ACHN (cell line): ENCODE measurements at places on chromosomes 5 and 9.

DNA sequence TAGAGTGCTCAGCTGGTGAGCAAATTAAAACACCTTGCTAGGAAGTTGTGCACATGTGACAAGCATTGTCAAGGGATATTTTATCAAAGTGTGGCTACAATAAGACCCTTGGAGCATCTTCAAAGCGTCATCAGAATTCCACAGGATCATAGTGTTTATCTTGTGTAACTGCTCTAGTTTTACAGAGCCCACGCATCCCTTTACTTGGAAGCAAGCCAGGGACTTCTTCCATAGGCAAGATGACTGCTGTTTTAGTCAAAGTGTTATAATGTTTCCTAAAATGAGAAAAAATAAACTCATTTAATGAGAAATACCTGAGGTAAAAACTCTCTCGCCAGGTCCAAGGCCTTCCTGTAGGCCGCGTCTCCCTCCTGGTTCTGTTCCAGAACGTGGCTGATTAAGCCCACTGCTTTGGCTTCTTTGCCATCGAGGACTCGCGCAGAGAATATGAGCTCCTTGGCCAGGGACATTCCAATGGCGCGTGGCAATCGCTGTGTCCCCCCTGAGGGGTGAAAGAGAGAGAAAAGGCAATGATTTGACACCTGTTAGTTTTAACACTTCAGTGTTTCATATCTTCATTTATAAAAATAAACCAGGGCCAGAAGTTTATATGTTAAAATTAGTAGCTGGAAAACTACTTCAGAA, 141.1 kb downstream of the AUH start:
- DNase-seq = no peak

DNA sequence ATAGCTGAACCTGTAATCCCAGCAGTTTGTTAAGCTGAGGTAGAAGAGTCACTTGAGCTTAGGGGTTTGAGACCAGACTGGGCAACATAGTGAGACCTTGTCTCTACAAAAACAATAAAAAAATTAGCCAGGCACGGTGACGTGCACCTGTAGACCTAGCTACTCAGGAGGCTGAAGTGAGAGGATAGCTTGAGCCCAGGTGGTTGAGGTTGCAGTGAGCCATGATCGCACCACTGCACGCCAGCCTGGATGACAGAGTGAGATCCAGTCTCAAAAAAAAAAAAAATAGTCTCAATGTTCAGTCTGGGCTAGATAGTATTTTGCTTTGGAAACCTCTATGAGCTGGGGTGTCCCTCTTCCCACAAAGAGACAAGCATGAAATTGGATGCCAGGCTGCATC, 51.9 kb upstream of the IQGAP2 start:
- DNase-seq = no peak

GRCh38 chr9:86774116-86774515, 173.2 kb downstream of the GAS1 start:
- DNase-seq = no peak

GRCh38 chr9:7105095-7105494, 347.3 kb downstream of the KDM4C start:
- DNase-seq = no peak

DNA sequence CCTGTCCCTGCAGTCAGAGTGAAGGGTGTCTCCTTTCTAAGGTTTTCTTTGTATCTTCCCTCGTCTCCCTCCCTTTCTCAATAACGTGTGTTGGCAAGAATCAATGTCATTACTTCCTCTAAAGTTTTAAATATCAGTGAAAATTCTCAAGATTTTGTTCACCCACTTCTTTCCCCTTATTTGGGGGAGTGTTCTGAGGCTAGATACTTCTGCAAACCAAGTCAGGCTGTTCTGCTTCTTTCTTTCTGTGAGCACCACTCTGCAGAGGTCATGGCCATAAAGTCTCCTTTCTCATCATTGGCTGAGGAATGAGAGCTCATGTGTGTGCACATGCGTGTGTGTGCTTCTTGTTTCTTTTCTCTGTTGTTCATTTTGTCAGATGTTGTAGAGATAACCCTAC, 26.6 kb upstream of the SPATA31C2 start:
- no peak for DNase-seq

DNA sequence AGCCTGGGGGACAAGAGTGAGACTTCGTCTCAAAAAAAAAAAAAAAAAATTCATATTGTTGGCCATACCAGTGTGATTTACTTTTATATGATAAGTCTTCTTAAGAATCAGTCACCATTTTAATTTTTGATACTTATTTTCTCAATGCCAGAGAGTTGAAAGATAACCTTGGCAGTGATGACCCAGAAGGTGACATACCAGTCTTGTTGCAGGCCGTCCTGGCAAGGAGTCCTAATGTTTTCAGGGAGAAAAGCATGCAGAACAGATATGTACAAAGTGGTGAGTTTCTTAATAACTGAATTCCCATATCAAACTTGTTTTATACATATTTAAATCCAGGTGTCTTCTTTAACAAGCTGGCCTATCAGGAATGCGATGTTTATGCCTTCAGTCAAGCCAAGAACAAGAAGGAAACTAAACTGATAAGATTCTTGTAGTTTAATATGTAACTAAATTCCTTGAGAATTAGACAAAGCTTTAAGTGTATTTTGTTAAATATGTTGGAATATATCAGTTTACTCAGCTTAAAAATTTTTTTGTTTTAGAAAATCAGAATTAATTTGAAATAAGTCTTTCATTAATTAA, 81.5 kb downstream of the NIPBL start:
- DNase-seq = peak; percentile 11

GRCh38 chr5:174235221-174236011, 189.9 kb downstream of the NSG2 start:
- no peak for DNase-seq

- DNase-seq = no peak
Observed at GRCh38 chr9:136494012-136494411, 11.2 kb upstream of the SEC16A start.

DNA sequence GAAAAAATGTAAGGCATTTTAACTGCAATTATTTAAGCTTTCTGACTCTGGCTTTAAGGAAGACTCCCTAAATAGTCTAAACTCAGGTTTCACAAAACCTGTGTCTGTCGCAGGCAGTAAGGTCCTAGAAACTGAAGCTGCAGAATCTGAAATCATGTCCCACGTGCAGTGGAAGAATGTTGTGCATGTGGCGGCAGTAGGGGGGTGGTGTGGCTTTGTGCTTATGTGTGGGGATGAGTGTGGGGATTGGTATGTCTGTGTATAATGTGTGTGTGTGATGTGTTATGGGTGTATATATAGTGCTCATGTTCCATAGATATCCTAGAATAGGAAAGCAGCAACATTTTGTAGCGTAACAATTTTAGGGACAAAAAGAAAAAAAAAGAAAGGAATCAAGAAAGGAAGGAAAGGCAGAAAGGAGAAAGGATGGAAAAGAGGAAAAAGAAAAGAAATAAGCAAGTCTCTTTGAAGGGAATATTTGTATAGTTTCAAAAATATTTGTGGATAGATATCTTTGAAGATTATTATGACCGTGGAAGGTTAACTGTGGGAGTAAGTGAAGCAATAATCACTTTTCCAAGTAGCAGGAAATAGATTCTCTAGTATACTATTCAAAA, 6.6 kb downstream of the ANKDD1B start:
- DNase-seq = no peak

DNA sequence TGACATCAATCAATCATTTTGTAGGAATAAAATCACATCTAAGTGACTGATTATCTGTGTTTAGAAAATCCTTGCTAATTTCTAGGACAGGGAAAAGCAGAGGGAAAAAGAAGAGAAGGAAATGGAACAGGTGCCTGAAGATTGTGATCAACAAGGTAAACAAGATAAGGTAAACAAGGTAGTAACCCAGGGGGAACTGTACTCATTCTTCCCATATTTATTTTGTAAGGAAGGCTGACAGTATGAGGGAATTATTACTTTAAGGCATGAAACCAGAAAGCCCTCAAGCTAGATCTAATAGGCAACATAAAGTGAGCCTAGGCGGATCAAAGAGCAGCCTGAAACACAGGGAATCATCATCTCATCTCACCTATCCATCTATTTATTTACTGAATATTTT, 231.1 kb downstream of the MLLT3 start:
- no peak for DNase-seq

DNA sequence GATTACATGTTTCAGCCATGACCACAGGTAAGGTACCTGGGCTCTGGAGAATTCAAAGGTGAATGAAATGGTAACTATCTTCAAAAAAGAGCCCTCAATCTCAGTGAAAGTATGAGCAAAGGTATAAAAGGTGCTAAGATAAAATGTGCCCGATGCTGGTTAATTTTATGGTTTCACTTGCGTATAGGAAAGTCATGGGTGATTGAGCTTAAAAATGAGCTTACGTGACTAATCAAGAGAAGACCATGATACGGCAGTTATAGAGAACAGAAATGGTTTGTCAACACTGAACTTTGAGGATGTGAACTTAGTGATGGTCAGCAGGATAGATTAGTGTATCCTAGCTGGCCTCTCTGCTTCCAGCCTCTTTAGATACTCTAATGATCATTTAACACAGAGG, 320.1 kb downstream of the DEPDC1B start:
- no peak for DNase-seq

- peak; percentile 72 for DNase-seq
Observed at GRCh38 chr9:127451858-127452656, 747 bp downstream of the LRSAM1 start.

DNA sequence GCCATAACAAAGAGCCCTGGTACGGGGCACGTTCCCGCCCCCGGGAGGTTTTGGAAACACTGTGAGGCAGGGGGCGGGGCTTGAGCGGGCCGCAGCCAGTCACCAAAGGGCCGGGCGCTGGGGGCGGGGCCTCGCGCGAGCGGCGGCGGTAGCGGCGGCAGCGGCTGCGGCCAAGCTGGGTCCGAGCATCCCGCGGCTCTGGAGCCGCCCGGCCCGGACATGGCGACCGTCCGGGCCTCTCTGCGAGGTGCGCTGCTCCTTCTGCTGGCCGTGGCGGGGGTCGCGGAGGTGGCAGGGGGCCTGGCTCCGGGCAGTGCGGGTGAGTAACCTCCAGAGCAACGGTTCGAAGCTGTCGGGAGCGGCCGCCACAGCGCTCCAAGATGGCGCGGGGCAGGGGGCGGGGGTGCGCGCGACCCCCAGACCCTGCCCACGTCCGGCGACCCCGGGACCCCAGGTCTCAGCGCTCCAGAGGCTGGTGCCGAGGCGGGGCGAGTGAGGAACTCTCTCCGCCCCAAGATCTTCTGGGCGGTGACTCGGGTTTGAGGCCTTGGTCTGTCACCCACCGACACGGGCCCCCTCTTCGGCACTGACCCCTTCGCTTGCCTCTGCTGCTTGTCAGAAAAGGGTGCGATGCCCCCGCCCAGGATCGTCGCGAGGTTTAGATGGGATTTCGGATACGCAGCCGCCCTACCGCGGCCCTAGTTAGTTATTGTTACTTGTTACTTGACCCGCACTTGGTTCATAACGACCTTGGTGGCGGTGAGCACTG, at the start of gene RECK:
Gene RECK (plus strand): TSS at position 134 of the 769 bp plus-strand sequence. CDS start 86 bp downstream, at position 220.
- peak; percentile 64 for DNase-seq

DNA sequence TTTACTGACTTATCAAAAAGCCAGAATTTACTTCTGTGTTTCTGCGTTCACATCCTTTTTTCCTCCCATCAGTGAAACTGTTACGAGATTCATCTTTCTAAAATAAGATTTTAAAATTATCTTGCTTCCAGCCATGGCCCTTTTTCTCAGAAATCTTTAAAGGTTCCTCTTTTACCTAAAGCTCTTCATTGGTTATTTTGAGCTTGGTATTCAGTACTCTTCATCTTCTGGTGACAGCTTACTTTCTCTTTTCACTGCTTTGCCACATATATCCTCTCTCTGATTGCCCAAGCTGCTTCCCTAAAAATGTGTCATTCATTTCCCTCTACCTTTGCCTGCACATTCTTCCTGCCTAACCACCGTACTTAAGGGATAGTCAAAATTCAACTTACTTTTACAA, 32.3 kb downstream of the TGFBR1 start:
- DNase-seq = no peak

- DNase-seq = peak; percentile 22
Observed at GRCh38 chr5:73393611-73394489, 54.7 kb downstream of the FOXD1 start.

DNA sequence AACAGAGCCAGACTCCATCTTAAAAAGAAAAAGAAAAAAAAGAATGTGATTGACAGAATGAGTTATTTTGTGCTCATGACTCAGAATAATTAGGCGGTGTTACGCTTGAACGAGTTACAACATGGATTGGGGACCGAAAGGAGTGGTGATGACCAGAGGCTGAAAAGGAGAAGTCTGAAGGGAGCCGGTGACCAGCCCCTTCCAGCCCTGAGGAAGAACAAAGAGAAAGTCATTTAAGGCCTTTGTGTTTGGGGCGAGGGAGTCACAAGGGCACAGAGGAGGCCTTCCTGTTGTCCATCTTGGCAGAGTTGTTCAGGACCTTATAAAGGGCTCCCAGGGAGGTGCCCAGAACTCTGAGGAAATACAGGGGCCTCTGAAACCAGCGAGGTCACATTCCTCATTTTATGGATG, 131.6 kb downstream of the GOLPH3 start:
- no peak for DNase-seq

DNA sequence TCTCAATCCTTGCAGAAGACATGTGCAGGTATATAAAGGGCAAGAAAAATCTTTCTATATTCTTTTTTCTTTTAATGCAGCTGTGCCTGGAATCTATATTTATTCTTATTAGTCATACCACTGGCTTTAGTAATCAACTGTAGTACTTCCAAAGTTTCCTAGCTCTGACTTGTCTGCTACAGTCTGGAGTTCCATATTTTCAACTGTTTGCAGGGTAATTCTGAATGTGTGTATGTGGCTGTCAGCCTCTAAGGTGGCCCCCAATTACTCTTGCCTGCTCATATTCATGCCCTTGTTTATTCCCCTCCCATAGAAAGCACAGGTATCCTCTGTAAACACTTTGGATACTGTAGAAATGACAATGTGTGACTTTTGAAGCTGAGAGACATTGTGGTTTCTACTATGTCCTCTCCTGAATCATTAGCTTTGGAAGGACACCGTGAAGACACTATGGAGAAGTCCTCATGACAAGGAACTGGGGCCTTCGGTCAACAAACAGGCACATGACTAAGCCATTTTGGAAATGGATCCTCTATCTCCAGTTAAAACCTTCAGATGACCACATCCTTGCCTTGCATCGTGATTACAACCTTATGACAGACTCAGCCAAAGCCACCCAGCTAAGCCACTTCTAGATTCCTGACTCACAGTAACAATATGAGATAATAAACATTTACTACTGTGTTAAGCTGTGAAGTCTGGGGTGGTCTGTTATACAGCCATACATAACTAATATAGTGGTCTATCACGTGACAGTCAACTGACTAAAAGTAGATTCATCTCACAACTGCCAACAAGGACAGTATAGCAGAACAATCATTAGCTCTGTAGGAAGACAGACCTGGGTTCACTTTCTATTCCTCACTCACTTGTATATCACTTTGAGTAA, 49.5 kb upstream of the SUSD1 start:
- no peak for DNase-seq

DNA sequence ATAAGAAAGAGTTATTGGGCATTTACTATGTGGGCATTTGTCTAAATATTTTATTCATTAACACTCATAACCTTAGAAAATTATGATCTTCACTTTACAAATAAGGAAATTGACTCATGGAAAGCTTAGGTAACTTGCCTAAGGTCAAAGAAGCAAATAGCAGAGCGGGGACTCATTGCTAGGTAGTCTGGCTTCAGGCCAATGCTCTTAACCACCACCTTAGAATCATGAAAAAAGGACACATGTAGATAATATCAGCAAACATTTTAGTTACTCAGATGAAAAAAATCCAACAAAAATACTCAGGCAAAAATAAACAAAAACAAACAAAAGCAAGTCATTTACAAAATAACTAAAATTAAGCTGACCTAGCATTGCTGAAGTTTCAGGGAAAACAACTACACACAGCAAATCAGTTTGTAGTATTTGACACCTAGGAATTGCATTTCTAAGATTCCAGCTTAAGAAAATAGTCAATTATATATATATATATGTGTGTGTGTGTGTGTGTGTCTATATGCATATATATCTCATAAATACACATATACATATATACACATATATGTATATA, 166.0 kb downstream of the HMHB1 start:
- DNase-seq = no peak
